ENCODE measurements at places on chromosomes 1 and 21.
A peak's percentile ranks its signal among the peaks of the same experiment; 100 is the strongest.

GRCh38 chr1:172394141-172394751, 26.2 kb upstream of the C1orf105 start:
- no peak for DNase-seq

- DNase-seq: no peak
Measured at GRCh38 chr1:244042293-244042692, 8.8 kb upstream of the ZBTB18 start.

DNA sequence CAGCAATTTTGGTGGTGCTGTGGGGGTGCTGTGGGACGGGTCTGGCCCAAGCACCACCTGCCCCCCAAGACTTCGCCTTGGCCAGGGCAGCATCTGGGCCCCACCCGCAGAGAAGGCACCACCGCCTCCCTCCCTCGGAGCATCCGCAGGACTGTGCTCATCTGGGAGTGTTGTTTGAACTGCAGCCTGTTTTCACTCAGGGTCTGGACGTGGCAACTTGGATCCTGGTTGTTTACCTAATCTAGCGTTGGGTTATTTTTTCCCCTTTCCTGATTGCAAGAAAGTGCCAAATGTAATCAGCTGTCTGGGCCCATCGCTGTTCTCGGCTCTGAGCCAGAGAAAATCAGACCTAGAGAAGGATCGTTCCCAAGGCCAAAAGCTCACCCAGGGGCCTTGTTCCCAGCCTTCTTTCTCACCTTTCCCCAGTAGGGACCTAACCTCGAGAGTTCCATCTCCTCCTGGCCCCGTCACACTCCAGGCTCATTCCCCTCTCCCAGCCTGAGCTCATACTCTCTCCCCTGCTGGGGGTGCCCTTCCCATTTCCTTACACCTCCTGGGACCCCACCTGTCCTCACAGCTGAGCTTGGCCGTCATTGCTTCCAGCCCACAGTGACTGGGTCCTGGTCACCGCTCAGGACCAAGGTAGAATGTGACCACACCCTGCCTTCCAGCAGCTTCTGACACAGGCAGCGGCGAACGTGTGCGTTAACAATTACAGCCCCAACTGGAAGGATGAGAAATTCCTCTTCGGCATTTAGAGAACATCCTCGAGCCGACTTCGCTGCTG, 72.0 kb upstream of the FAM20B start:
- no peak for DNase-seq

DNA sequence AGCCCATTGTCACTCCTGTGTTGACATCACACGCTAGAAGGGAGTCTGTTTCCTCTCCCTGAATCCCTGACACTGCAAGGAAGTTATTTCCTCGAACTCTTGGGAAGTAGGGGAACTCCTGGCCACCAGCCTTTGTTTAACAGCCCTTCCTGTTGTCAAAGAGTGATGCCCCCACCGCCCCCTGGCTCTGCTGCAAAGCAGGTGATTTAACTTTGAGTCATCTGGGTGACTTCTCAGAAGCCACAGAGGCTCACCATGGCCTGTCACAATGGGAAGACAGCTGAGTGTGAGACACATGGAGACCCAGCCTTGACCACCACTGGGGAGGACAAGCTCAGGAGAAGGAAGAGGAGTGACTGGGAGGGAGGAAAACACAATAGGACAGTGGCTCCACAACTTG, 182.8 kb downstream of the PSMG1 start:
- DNase-seq: no peak

- DNase-seq: peak; percentile 87
Measured at GRCh38 chr1:37995751-37996345, 6.0 kb upstream of the SF3A3 start.

DNA sequence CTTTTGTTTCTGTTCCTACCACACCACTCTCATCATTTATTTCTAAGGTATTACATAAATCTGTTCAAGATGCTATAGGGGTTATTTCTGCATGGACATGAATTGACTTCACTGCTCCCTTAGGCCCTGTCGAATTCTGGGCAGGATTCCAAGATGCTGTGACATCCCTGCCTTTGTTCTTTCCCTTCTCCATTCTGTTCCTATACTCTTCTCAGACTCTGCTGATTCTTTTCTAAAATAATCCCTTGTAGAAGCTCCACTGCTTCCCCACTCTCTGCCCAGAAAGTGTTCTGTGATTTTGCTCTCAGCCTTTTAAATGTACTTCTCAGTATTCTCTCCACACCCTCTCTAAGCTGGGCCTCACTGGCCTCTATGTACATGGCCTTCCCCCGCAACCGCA, 99.2 kb downstream of the PHTF1 start:
- DNase-seq: no peak

GRCh38 chr1:40652979-40653378, 12.5 kb downstream of the RIMS3 start:
- no peak for DNase-seq

DNA sequence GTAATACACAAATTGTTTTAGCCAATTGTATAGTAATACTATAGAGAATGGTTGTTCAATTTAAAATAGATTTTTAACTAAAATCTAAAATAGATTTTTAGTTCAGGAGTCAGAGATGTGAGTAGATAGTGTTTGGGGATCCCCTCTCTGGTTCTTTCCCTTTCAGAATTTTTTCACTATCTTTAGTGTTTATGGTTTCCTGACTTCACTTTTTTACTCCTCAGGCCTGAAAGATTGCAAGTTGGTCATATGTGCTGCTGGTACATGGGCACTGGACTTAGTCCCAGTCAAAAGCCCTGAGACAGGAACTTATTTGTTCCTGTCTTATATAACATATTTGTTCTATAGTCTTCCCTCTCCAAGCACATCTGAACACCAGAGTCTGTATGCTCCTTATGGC, 96.8 kb upstream of the ATP1B1 start:
- DNase-seq: no peak

DNA sequence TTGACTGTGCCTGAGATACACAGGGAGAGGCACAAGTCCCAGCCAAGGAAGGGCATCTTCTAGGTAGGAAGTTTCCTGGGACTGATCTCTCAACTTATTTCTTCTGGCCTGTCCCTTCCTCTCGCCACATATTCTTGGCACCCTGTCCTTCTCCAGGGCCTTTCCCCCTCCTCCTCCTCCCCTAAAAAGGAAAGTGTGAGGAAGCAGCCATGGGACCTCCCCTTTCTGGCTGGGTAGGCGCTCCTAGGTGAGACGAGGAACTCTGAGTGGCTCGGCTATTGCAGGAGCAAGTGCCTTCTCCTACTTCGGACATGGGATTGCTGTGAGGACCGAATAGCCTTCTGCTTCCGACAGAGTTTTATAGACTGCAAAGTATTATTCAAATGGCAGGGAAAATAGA, 15.5 kb upstream of the MTARC2 start:
- no peak for DNase-seq

GRCh38 chr1:33903210-33903589, 39.3 kb downstream of the HMGB4 start:
- DNase-seq: no peak

- peak; percentile 12 for DNase-seq
Measured at GRCh38 chr1:35808450-35809113, 766 bp downstream of the AGO4 start.

DNA sequence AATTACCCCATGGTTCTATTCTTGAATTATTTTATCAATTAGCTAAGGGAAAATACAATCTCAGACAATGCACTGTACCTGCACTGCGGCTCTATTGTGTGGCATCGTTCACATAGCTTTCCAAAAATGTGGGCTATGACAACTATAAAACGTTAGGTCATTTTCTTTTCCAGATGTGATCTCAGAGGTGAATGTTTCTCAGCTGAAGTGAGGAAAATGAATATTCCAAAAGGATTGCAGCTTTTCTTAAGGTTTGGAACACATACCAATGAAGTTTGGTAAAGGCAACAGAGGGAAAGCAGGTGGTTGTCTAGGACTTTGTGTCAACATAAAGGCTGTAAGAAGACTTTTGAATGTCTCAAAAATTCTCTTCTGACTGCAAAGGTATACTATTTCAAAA, 105.5 kb downstream of the NRIP1 start:
- DNase-seq: no peak

DNA sequence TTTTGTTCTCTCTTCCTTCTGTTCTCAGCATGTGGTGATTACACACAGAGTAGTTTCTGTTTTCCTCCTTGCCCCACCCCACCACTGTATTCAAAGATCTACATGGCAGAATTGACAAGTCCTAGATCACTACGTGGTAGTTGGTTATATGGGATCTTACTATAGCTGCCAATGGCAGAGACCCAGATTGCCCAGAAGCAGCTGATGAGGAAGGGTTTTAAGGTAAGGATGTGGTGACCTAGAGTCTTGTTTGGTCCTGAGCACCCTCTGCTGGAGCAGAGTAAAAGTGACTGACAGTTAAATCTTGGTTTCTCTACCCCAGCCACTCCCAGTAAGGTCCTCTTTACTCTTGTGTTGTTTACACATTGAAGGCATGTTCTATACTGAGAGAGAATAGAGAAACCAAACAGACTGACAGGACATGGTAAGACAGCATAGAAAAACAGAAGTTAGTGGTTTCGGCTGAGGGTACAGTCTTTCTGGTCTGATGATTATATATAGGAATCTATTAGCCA, 22.8 kb upstream of the STRIP1 start:
- DNase-seq: no peak

All from GM04504 (cell line).